CD4-positive, alpha-beta T cell (primary cell): ENCODE measurements at places on chromosomes 16 and 17.
A peak's percentile ranks its signal among the peaks of the same experiment; 100 is the strongest.

DNA sequence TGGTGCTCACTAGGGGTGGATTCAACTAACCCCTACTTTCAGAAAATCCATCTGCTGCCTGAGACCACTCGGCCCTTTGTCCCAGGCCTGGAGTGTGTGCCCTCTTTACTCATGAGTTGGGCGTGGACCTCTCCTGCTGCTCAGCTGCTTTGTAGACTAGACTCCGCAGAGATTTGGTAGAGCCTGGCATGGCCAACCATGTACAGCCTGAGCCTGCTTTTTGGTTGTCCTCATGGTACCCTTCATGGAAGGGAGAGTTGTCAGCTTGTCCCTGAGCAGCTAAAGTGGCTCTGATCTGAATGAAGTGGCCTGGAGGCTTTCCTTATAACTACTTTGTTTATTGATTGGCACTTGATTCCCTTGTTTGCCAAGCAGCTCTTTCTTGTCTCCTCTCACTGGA, 1.5 kb downstream of the EDC4 start:
- no peak for DNase-seq

DNA sequence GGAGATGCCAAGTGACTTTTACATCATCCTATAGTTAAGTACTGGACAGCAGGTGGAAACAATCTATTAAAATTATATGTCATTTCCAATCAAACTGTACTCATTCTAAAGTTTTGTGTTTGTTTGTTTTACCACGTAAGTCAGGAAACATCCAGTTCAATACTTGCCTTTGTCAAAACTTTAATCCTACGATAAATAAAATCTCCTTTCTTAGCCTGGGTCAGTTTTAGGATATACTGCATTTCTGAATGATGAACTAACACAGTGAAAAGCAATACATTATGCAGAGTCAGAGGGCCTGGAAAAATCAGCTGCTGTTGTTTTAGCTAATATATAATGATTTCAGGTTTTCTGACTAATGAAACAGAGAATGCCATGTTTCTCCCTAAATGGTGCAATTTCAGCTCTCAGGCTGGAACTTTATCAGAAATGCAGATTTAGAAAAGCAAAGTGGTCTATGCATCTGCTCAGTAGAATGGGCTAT, 756.4 kb downstream of the CDH11 start:
- no peak for DNase-seq

GRCh38 chr17:79849953-79850352, 10.7 kb upstream of the CBX4 start:
- DNase-seq = no peak

DNA sequence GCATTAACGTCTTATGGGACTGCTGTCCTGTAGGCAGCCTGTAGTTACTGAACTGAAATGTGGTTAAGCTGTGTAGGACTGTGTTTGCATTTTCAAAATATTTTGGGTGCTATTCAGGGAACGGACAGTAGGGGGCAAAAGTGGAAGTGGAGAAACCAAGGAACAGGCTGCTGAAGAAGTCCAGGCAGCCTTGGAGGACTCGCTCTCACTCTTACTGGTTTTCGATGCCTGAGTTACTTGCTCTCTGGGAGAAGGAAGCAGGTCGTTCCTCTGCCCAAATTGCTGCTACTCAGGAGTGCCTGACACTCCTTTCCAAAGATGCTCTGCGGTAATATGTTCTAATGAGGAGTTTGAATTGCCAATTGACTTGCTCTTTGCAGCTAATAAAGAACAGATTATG, 64.5 kb upstream of the RBFOX1 start:
- DNase-seq = no peak

- no peak for DNase-seq
Measured at GRCh38 chr17:57512258-57512657, 232.8 kb downstream of the CCDC182 start.

DNA sequence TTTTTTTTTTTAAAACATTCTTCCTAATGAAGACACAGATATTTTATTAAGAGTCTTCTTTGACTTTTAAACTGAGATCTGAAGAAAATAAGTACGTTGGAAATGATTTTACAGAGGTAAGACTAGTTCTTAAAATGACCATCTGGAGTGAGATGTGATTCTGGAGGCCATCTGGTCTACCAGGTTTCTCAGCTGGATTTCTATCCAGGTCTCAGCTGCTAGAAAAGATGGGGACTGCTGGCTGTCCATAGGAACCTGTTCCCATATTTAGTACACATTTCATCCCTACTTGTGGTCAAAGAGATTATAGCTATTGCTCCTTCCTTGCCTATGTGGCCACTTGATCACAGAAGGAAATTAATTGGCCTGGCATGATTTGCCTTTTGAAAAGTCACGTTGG, 12.2 kb downstream of the PMFBP1 start:
- DNase-seq = no peak

DNA sequence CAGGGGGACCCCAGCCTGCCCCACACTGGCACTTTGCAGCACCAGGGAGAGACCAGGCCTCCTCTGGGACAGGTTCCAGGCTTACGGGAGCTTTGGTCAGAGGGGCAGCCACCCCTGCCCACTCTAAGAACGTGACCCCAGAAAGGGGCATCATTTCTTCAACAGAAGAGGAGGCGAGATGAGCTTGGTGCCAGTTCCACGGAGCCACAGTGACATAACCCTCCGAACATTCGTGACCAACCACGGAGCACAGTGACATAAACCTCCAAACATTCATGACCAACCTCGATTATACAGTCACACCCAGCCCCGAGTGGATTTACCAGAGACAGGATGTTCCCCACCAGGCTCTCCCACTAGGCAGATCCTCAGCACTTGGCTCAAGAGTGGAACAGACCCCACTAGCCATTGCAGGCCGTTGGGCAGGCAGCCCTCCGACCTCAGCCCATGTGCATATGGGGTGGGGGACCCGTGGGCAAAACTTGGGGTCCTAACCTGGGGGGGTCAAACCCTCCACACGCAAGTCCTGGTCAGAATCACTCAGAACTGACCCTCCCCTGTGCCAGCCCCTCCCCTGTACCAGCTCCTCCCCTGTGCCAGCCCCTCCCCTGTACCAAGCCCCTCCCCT, 112.9 kb downstream of the METRNL start:
- DNase-seq = no peak

GRCh38 chr16:12398029-12398682, 405.5 kb downstream of the CPPED1 start:
- DNase-seq = no peak

GRCh38 chr17:77649717-77650211, 308.7 kb upstream of the TNRC6C start:
- no peak for DNase-seq

DNA sequence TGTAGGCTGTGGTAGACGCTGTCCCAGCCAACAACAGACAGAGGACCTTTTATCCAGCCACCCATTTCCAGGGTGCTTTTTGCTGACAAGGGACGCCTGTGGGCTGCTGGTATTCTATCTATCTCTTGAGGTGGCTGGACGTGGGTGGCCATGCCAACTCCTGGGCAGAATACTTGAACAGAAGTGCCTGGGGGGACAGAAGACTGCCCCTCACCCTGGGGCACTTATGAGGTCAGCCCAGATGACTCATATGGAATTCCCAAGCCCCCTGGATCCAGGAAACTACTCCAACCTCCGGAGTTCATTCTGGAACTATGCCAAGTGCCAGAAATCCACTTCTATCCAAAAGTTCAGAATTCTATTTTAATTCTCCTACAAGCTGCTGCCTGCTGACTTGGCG, 61.3 kb downstream of the CDRT4 start:
- DNase-seq = no peak

DNA sequence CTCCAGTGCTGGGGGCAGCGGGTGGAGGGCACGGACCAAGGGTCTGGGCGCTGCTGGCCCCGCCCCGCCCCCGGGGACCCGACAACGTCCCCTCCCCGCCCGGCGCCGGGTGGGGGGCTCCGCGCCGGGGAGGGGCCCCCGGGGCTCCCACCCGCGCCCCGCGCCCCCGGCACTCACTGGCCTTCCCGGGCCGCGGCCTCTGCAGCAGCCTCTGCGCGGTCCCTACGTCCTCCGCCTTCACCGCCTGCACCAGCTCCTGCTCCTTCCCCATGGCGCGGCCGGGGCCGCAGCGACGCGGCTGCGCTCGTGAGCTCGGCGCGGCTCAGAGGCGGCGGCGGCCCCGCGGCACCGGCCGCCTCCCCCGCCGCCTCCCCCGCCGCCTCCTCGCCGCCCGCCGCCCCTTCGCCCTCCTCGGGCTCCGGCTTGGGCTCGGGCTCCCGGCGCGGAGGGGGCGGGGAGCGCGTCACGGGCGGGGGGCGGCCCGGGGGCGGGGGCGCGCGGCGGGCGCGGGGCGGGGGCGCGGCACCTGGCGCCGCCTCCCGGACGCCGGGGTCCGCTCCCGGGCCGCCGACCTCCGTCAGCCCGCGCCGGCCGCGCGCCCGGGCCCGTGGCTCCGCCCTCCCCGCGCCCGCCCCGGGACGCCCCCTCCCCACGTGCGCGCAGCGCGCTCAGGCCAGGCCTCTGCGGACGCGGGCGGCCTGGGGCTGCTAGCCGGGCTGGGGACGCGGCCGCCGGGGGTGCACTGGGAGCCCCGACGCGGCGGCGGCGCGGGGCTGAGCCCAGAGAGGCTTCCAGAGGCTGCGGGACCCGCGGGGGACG, at the start of gene CASKIN1:
CASKIN1 (minus strand) TSS at position 444 of the 819 bp plus-strand sequence; CDS start at position 271, 173 bp downstream.
- no peak for DNase-seq

DNA sequence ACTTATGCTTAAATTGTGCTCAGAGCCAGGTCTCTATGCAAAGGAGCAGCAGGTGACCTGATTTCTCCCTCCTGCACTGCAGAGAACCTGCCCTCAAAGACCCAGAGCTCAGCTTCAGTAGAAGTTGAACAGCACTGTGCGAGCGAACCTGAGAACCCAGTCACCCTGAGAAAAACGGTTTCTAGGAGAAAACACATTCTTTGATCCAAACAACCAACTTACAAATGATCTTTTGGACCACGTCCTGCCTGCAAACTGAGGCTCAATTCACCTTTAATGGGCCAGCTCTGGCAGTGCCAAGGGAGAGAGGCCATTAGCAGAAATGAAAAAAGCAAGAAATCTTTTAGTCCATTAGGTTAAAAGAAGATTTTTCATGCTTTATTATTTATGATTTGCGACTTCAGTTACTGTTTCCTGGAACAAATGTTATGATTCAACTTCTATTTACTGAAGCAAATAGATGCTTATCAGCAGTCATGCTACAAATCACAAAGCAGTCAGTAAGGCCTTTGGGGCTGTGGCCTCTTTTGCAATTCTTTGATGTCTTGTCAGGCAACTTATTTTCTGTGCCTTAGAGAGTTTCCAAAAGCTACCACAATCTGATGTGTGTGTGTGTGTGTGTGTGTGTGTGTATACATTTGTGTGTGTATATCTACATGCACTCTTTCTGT, 65.7 kb upstream of the LRRC37A3 start:
- peak; percentile 22 for DNase-seq

- no peak for DNase-seq
Measured at GRCh38 chr16:53695070-53695469, 8.6 kb downstream of the RPGRIP1L start.

DNA sequence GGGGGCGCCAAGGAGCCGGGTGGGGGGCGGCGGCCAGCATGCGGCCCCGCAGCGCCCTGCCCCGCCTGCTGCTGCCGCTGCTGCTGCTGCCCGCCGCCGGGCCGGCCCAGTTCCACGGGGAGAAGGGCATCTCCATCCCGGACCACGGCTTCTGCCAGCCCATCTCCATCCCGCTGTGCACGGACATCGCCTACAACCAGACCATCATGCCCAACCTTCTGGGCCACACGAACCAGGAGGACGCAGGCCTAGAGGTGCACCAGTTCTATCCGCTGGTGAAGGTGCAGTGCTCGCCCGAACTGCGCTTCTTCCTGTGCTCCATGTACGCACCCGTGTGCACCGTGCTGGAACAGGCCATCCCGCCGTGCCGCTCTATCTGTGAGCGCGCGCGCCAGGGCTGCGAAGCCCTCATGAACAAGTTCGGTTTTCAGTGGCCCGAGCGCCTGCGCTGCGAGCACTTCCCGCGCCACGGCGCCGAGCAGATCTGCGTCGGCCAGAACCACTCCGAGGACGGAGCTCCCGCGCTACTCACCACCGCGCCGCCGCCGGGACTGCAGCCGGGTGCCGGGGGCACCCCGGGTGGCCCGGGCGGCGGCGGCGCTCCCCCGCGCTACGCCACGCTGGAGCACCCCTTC, 484 bp downstream of the FZD2 start:
- no peak for DNase-seq

GRCh38 chr16:88778271-88778525, 6.8 kb downstream of the PIEZO1 start:
- no peak for DNase-seq

GRCh38 chr17:77074681-77075080, 66.1 kb upstream of the SEC14L1 start:
- DNase-seq = no peak

DNA sequence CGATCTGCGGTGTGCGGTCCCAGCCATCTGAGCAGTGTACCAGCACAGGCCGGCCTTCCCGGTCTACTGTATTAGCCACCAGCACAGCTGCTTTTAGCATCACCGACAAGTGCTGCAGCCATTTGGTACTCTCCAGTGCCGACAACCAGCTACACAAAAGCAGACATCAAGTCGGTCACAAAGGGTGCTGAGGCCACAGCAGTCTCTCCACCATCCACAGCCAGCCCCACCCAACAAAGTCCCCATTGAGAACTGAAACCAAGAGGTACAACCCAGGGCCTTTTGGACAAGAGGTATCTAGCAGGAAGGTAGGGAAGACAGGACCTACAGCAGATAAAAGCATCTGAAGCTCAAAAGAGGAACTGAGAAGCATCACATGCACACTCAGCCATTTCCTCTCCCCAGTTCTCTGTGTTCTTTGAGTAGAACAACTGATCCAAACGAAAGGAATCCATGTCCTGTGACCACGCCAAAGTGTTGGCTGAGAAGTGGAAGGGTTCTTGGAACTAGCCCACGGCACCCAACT, 9.5 kb downstream of the MTMR4 start:
- no peak for DNase-seq

DNA sequence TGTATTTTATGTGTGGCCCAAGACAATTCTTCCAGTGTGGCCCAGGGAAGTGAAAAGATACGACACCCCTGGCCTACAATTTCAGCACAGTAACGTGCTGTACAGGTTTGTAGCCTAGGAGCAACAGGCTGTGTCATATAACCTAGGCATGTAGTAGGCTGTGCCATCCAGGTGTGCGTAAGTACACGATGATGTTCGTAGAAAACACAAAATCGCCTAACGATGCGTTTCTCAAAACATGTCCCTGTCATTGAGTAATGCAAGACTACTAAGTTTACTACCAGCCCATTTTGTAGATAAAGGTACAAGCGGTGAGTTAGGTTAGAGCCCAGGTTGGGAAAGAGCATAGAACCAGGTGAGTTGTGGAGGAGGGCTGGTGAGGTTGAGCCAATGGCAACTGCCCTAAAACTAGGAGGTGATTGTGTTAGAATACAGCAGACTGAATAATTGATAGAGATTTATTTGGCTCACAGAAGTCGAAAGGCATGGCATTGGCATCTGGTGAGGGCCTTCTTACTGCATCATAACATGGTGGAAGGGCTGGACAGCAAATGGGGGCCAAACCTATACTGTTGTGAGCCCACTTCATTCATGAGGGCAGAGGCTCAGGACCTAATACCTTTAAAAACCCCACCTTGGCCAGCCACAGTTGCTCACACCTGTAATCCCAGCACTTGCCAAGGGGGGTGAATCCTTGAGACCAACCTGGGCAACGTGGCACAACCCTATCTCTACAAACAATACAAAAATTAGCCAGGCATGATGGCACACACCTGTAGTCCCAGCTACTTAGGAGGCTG, 4.2 kb downstream of the EIF1 start:
- DNase-seq = no peak

- no peak for DNase-seq
Measured at GRCh38 chr16:54373534-54374520, 87.2 kb upstream of the IRX3 start.
